ENCODE measurements at places on chromosomes 16 and 17. TPM values are rescaled to one million over a fixed set of nuclear protein-coding genes. Genes with fewer than 3 reads are reported as not detected.

CCL7 gene
- total RNA-seq: not detected

- no peak overlapping the region for H3K4me3 ChIP-seq
- no peak for DNase-seq
- H3K27ac ChIP-seq: no peak overlapping the region
- no peaks in the 10 kb centered on the region for H3K4me1 ChIP-seq
- H3K27me3 ChIP-seq: no peaks in the 10 kb centered on the region
Measured at GRCh38 chr17:20097330-20097729, 88.2 kb downstream of the SPECC1 start.

DNA sequence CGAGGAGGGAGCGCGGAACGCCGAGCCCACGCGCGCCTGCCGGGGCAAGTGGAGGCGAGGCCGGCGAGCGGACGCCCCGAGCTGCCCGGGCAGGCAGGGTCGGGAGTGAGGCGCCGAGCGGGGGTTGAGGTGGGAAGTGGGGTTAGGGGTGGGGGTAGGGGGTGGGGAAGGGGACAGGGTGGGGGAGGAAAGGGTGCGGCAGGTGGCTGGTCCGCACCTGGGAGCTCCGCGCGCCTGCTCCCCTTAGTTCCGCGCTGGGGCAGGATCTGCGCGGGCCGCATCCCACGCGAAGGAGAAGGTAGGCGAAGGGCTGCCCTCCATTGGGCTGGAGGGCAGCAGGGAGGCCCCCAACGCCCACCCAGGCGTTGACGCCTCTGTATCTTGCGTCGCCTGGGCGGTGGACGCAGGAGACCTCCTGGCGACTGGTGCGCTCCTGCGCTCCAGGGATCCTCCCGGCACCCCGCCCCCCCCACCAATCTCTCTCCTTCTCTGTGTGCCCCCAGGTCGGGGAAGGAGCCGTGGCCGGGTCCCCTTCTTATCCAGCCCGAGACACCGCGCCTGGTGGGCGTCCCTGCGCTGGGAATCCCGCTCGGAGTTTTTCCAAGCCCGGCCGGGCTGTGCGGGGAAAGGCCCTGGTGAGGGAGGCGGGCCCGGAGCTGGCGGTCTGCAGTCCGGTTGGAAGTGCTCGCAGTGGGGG is 51.3 kb upstream of the AMZ2 start:
- H3K27ac ChIP-seq: no peak overlapping the region
- peak overlapping the region; percentile 67 for H3K4me3 ChIP-seq
- no peak for DNase-seq

RHBDF1 gene
- 43.3 TPM for total RNA-seq

- H3K27me3 ChIP-seq: no peaks in the 10 kb centered on the region
- DNase-seq: no peak
- no peaks in the 10 kb centered on the region for H3K36me3 ChIP-seq
- no peaks in the 10 kb centered on the region for H3K4me1 ChIP-seq
Measured at GRCh38 chr16:77922228-77922754, 100.1 kb upstream of the CLEC3A start.

GRCh38 chr17:45759761-45760160 is 24.4 kb upstream of the CRHR1 start:
- H3K27me3 ChIP-seq: peaks cover 14% of the 10 kb centered on the region
- no peaks in the 10 kb centered on the region for H3K36me3 ChIP-seq

GRCh38 chr17:69945698-69946185 is 129.3 kb upstream of the KCNJ16 start:
- no peaks in the 10 kb centered on the region for H3K27me3 ChIP-seq
- DNase-seq: no peak
- H3K4me3 ChIP-seq: no peak overlapping the region
- no peaks in the 10 kb centered on the region for H3K36me3 ChIP-seq
- H3K4me1 ChIP-seq: no peaks in the 10 kb centered on the region

- H3K4me1 ChIP-seq: peaks cover 5% of the 10 kb centered on the region
- peak overlapping the region; percentile 68 for H3K27ac ChIP-seq
- no peak for DNase-seq
- no peaks in the 10 kb centered on the region for H3K27me3 ChIP-seq
- no peaks in the 10 kb centered on the region for H3K36me3 ChIP-seq
Measured at GRCh38 chr16:28543072-28543471, 4.3 kb upstream of the NUPR1 start.

GRCh38 chr16:57619133-57619605 is 9.3 kb upstream of the ADGRG1 start:
- no peaks in the 10 kb centered on the region for H3K27me3 ChIP-seq
- no peak overlapping the region for H3K4me3 ChIP-seq
- no peak for DNase-seq
- no peaks in the 10 kb centered on the region for H3K36me3 ChIP-seq
- H3K4me1 ChIP-seq: peaks cover 4% of the 10 kb centered on the region
- H3K27ac ChIP-seq: peak overlapping the region; percentile 94

HOXB5 gene
- 1.4 TPM for total RNA-seq

- H3K4me1 ChIP-seq: peaks cover 3% of the 10 kb centered on the region
- no peak overlapping the region for H3K4me3 ChIP-seq
- H3K27me3 ChIP-seq: no peaks in the 10 kb centered on the region
- peak overlapping the region; percentile 71 for H3K27ac ChIP-seq
- H3K36me3 ChIP-seq: no peaks in the 10 kb centered on the region
Measured at GRCh38 chr16:10868596-10869469, 8.2 kb upstream of the CIITA start.
